ENCODE measurements at places on chromosomes 5 and 9.
A peak's percentile ranks its signal among the peaks of the same experiment; 100 is the strongest.

DNA sequence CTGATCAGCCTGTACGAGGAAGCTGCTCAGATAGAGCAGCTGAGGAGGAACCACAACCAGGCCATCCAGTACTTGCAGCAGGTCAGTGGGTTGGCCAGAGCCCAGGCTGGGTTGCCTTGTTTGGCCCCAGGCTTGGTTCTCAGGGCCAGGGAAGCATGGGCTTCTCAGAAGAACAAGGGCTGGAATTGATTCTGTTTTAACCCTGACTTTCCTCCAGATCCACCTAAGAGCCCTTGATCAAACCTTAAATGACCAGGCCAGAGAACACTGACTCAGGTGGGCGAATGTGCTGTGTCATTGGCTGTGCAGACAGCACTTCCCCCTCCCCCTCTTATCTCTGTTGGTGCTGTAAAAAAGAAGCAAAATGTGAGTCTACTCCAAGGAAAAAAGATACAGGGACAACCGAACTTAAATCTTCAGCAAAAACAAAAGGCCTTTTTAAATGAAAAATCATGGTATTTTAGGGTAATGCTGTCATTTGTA lies 28.1 kb downstream of the TTC23L start:
- no peak for DNase-seq
- H3K4me3 ChIP-seq, result no peak overlapping the region
- H3K27ac ChIP-seq, result no peak overlapping the region

GRCh38 chr5:151456321-151456940 lies 9.0 kb downstream of the SLC36A1 start:
- H3K4me3 ChIP-seq, result no peak overlapping the region
- H3K27me3 ChIP-seq, result no peaks in the 10 kb centered on the region
- peaks cover 40% of the 10 kb centered on the region for H3K4me1 ChIP-seq

- no peaks in the 10 kb centered on the region for H3K27me3 ChIP-seq
- DNase-seq, result no peak
- no peak overlapping the region for H3K27ac ChIP-seq
- no peak overlapping the region for H3K4me3 ChIP-seq
These were observed 76.1 kb downstream of the TLE1 start for GRCh38 chr9:81613002-81613812.

DNA sequence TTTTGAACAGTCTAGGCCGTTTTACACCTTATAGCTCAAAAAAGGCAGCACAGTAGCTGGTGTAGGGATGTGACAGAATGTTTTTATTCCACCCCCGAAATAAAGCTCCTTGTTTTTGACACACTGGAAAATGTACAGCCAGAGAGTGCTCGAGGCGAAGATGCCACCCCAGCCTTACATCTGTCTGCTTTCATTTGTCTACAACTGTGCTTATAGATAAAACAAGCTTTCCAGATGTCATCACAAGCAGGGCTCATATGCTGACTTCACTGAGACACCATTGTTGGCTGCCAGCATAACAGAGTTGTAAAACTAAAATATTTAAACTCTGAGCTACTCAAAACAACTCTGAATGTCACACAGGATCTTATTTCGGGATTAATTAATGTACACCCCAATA lies 386.3 kb downstream of the BNC2 start:
- no peak for DNase-seq
- H3K4me3 ChIP-seq, result no peak overlapping the region
- H3K36me3 ChIP-seq, result no peaks in the 10 kb centered on the region
- H3K4me1 ChIP-seq, result no peaks in the 10 kb centered on the region
- H3K27me3 ChIP-seq, result no peaks in the 10 kb centered on the region

DNA sequence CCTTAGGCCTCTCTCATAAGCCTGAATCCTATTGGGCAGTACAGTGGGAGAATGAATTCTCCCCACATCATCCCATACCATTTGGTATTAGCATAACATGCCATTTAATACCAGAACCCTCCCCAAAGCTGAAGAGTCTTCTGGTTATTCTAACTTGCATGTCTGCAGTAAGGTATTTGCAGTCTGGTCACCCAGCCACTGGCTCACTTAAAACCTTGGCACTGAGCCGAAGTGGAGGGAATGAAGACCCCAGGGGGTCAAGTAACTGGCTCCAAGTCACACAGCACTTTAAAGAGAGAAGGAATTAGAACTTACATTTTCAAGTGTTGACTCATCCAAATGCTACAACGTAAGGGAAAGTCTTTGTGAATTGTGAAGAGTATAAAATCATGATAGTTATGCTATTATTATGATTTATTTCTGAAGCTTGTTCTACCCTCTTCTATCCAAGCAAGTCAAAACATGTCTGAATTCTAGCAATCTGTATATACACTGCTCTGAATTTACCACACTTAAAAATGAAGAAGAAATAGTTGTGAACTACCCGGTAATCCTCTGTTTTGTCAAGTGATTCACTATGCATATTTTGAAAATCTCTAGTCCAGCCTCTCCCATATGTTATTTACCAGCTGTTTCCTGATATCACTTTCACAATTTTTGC lies 28.5 kb downstream of the GLRA1 start:
- H3K36me3 ChIP-seq, result no peaks in the 10 kb centered on the region
- peaks cover 10% of the 10 kb centered on the region for H3K27me3 ChIP-seq
- H3K4me1 ChIP-seq, result peaks cover 2% of the 10 kb centered on the region
- no peak overlapping the region for H3K27ac ChIP-seq
- no peak overlapping the region for H3K4me3 ChIP-seq

DNA sequence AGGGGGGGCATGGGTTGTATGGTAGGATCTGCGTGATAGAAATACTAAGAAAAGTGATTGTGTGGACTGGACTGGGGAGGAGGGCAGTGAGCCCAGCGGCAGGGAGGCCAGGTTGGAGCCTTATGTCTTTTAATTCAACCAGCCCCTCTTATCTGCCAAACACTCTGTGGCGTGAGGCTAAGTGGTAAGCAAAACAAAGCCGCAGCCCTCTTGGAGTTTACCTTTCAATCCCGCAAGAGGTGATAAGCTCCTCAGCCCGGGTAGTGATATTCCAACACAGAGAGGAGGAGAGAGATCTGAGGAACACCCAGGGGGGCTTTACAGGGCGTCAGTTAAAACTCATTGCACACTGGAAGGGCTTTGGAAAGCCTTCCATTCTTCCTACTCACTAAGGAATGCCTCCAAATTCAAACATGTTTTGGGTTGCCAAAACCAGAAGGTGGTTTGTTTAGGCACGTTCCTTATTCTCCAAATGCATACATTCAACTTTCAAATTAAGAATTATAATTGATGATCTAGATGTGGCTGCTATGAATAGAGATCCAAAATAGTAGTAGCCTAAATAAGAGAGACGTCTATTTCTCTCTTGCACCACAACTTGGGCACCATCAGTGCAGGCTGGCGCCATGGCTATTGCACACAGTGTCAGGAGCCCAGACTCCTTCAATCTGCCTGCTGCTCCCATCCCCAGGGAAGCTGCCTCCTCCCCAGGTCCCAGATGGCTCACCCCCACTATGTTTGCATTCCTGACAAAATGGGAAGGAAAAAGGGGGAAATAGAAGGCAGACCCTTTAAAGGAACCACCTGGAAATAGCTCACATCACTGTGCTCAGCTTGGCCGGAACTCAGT lies 75.1 kb upstream of the FSTL4 start:
- no peak overlapping the region for H3K4me3 ChIP-seq
- DNase-seq, result no peak
- H3K4me1 ChIP-seq, result peaks cover 1% of the 10 kb centered on the region
- H3K36me3 ChIP-seq, result no peaks in the 10 kb centered on the region
- peaks cover 32% of the 10 kb centered on the region for H3K27me3 ChIP-seq
- H3K27ac ChIP-seq, result no peak overlapping the region

- H3K27ac ChIP-seq, result no peak overlapping the region
- H3K36me3 ChIP-seq, result no peaks in the 10 kb centered on the region
- H3K27me3 ChIP-seq, result no peaks in the 10 kb centered on the region
These were observed 499.3 kb downstream of the SPOCK1 start for GRCh38 chr5:136999787-137000186.

- peaks cover 32% of the 10 kb centered on the region for H3K27me3 ChIP-seq
- no peak overlapping the region for H3K4me3 ChIP-seq
- DNase-seq, result no peak
- no peaks in the 10 kb centered on the region for H3K4me1 ChIP-seq
These were observed 151.8 kb upstream of the RAD23B start for GRCh38 chr9:107131108-107131799.

- H3K27me3 ChIP-seq, result peaks cover 44% of the 10 kb centered on the region
- H3K36me3 ChIP-seq, result no peaks in the 10 kb centered on the region
- DNase-seq, result no peak
- H3K27ac ChIP-seq, result no peak overlapping the region
These were observed 117.2 kb downstream of the PSD2 start for GRCh38 chr5:139912804-139913203.

DNA sequence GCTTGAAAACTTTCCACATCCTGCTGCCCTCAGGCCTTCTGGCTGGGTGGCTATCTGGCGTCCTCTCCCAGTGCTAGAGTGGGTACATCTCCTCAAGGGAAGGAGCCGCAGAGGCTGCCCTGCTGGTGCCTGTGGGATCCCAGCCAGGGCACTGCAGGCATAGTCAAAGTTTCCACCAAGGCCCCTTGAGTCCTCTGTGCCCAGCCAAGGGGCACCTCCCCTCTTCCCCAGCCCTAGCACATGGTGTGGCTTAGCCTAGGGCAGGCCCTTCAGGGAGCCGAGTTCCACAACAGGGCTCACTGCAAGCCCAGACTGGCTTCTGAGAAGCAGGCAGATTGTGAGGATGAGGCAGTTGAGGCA lies 103.2 kb downstream of the RGS3 start:
- H3K4me3 ChIP-seq, result no peak overlapping the region
- H3K4me1 ChIP-seq, result peaks cover 22% of the 10 kb centered on the region
- peaks cover 12% of the 10 kb centered on the region for H3K27me3 ChIP-seq
- no peak for DNase-seq

DNA sequence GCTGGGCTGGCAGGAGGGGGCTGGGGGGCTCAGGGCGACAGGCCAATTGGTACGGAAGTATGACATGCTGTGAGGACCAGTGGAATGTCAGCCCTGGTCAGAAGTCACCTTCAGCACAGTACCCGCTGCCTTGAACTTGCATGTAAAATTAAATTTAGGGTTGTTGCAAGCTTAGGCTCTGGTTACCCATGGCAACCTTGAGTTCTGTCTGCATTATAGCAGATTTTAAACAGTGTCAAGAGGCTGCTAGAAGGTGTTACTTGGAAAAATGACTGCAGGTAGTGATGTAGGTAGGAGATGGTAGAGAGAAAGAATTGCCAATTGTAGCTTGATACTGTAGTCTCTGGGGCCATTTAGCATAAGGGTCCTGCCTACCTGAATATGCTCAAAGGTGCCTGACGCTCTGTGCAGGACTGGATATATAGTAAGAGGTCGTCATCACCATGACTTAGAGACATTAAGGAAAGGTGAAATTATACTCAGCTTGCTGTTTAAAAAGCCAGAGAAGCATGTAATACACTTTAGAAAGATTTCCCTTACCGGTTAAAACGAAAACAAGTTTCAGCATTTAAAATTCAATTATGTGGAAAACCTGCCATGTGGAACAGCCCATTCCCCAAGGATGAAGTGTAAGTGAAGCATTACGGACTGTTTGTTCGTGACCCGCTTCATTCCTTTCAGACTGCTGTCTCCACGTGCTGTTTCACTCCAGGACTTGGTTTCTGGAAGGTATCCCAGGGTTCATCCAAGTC lies 169.0 kb downstream of the PDZD2 start:
- no peaks in the 10 kb centered on the region for H3K27me3 ChIP-seq
- no peaks in the 10 kb centered on the region for H3K4me1 ChIP-seq
- H3K36me3 ChIP-seq, result no peaks in the 10 kb centered on the region

- DNase-seq, result no peak
- peaks cover 4% of the 10 kb centered on the region for H3K36me3 ChIP-seq
- no peak overlapping the region for H3K4me3 ChIP-seq
- no peaks in the 10 kb centered on the region for H3K4me1 ChIP-seq
These were observed 136.6 kb upstream of the CD180 start for GRCh38 chr5:67333171-67333570.

DNA sequence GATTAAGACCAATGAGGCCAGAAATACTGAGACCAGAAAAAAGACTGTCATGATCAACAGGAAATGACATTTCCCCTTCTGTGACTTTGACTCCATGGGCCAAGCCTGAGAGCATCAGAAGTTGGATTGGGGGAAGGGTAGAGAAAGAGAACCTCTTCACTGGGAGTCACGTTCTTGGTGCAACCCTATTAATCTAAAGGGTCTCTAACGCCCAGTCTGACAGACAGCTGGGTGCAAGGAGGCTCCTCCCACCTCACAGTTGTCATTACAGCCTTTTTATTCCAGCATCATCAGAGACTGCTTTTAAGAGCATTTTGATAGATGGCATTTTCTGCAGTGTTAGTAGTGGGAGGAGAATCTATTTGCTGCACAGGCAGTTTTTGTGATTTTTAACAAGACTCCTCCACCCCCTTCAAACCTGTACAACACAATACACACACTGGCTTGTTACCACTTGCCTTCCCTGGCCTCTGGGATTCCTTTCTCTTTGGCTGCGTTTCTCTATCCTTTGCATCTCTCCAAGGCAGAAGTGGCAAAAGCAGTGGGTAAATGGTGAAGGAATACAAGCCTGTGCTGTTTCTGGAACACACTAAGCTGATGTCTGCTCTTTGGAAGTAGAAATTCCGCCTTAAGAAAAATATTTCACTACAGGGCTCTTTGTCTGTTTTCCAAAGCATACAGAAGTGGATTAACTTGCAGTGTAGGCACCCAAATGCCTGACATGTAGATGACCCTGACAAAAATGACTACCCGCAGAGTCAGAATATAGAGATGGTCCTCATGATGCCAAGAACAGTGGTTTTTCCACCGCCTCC lies 310.4 kb upstream of the ZNF608 start:
- no peaks in the 10 kb centered on the region for H3K36me3 ChIP-seq
- peaks cover 15% of the 10 kb centered on the region for H3K4me1 ChIP-seq
- H3K27ac ChIP-seq, result no peak overlapping the region
- H3K27me3 ChIP-seq, result no peaks in the 10 kb centered on the region

- no peaks in the 10 kb centered on the region for H3K27me3 ChIP-seq
- H3K27ac ChIP-seq, result peak overlapping the region; percentile 93
- H3K4me3 ChIP-seq, result no peak overlapping the region
- peaks cover 80% of the 10 kb centered on the region for H3K36me3 ChIP-seq
These were observed 61.6 kb downstream of the FNBP1 start for GRCh38 chr9:129981180-129981907.

- DNase-seq, result no peak
- no peaks in the 10 kb centered on the region for H3K4me1 ChIP-seq
- H3K27me3 ChIP-seq, result peaks cover 49% of the 10 kb centered on the region
- H3K4me3 ChIP-seq, result no peak overlapping the region
- no peak overlapping the region for H3K27ac ChIP-seq
These were observed 66.0 kb downstream of the HMCN2 start for GRCh38 chr9:130331573-130331972.

GRCh38 chr5:31707329-31707728 lies 68.4 kb downstream of the PDZD2 start:
- H3K27ac ChIP-seq, result no peak overlapping the region
- no peak for DNase-seq
- no peak overlapping the region for H3K4me3 ChIP-seq

GRCh38 chr9:117564839-117565238 lies 139.4 kb upstream of the TLR4 start:
- no peak for DNase-seq
- no peaks in the 10 kb centered on the region for H3K27me3 ChIP-seq
- H3K27ac ChIP-seq, result no peak overlapping the region
- no peaks in the 10 kb centered on the region for H3K36me3 ChIP-seq

DNA sequence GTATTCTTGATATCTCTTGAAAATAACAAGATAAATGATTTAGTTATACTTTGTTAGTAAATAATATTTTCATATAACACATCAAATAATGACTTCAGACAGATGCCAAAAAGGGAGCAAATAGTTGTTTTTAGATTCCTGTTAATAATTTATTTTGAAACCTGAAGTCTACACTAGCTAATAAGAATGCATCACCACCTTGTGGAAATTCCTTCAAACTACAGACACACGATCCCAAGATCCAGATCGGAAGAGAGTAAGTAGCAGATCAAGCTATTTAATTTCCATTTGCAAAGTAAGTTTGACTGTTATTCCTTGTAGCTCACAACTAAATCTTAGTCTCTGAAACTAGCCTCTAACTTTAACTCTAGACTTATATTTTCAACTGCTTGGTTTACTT lies 35.5 kb upstream of the ISL1 start:
- H3K4me3 ChIP-seq, result no peak overlapping the region
- H3K27ac ChIP-seq, result no peak overlapping the region
- DNase-seq, result no peak
- H3K36me3 ChIP-seq, result no peaks in the 10 kb centered on the region
